Activated CD8-positive, alpha-beta memory T cell treated with anti-CD3 and anti-CD28 coated beads for 48 hours (primary cell): ENCODE measurements at places on chromosomes 1 and 21.

DNA sequence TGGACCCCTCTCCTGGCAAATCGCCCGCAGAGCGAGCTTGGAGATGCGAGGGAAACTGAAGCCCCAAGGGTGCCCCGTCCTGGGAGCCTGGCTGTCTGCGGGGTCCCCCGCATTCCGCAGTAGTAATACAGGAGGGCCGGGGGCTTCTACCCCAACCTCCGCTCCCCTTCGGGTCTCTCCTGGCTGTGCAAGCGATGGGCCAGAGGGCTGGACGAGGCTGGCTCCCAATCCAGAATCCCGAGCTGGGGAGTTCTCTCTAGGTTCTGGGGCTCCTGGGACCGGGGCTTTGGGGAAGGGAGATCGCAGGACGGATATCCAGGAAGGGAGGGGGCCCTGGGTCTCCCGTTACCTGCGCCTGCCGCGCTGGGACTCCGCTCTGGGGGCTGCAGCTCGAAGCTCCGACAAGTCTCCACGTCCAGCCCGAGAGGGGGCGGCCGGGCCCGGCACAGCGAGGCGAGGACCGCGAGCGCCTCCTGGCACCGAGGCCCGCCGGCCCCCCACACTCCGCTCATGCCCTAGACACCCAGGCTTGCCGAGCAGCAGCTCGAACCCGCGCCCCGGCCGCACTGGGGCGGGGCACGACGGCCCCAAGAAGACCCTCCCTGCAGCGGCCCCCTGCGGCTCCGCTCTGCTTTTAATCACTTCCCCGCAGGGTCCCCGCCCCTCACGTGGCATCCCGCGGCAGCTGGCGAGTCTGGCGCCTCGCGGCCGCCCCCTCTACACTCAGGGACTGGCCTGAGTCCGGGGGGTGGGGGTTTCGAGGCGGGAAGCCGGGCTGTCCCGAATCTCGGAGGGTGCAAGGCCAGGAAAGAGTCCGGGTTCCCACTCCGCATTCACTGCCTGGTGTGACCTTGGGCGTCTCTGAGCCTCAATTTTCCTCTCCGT is at the start of gene SYT6:
SYT6 (minus strand) TSS at position 609 of the 885 bp plus-strand sequence; CDS start at position 512, 97 bp downstream.
- DNase-seq: no peak

- no peak for DNase-seq
Measured at GRCh38 chr1:211632117-211632807, 43.2 kb downstream of the NEK2 start.

DNA sequence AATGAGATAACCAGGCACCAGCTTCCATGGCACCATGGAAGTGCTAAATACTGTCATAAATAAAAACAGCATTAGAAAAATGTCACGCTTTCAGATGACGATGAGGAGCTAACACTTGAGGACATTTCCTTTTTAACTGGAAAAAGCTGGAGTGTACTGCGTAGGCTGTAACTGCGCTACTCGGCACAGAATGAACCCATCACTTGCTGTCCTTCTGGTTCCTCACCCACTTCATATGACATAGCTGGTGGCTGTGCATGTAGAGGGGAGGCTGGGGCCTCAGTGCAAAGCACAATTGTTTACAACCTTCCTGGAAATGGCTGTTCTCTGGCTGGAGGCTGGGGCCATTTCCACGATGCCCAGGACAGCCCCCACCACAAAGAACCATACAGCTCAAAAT is 55.7 kb downstream of the NTPCR start:
- DNase-seq: no peak

DNA sequence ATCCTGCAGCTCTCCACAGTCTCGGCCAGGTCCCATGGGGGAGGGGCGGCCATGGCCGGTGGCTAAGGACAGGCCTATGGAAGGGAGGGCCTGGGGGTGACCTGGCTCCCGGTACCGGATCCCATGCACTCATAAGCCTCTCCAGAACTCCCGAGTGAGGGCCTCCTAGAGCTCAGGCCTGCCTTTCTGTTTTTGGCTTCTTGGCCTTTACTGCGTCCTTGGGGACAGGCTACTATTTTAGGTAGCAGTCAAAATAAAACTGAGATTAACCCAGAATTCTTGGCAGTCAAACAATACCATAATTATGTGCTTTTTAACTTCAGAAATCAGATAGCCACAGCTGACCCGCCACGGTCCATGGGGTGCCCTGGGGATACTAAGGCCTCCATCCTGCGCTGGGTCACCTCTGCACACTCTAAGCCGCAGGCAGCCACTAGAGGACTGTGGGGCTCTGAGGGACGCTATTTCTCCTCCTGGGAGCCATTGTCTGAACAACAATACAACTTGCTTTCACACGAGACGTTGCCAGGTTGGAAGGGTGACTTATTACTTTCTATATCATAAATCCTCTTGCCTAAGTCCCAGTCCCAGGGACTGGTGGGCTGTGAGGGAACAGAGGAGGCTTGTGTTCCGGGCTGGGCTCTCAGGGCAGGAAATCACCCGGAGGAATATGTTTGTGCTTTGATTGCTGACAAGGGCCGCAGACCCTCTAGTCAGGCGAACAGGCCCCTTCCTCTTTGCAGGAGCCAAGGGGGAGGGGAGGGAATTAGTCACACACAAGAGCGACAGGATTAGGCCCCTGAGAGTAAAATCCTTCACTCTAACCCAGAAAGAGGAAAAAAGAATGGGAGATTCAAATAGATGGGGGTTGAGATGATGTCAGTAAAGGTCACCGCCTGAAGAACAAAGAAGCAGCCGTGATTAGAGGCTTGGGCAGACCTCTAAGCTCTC is 40.7 kb upstream of the BCAR3 start:
- no peak for DNase-seq
